ENCODE measurements at places on chromosomes 6 and 20. TPM values are rescaled to one million over a fixed set of nuclear protein-coding genes. Genes with fewer than 3 reads are reported as not detected.

Gene CDH26
- total RNA-seq: 1.2 TPM

Gene CHRNA4
- not detected for total RNA-seq

Gene C6orf58
- total RNA-seq: not detected

Gene PDYN
- total RNA-seq: not detected

Gene ERVFRD-1
- total RNA-seq: not detected

Gene LPA
- total RNA-seq: not detected

Gene TMC2
- not detected for total RNA-seq

Gene ZBP1
- not detected for total RNA-seq

Gene BEND6
- total RNA-seq: 1.2 TPM

Gene ADGRG6
- total RNA-seq: 19.3 TPM

Gene ASXL1
- 13.0 TPM for total RNA-seq

Data from hair follicular keratinocyte (primary cell).